A673 (cell line): ENCODE measurements at places on chromosomes 7 and 10. TPM values are rescaled to one million over a fixed set of nuclear protein-coding genes. Genes with fewer than 3 reads are reported as not detected.

ORC5 gene
- total RNA-seq = 29.2 and 36.7 TPM in 2 replicates

- no peak for DNase-seq
Observed at GRCh38 chr10:103551619-103552602, 58.4 kb downstream of the NEURL1 start.

- no peak for DNase-seq
Observed at GRCh38 chr7:66105263-66105748, 9.3 kb upstream of the CRCP start.

DNA sequence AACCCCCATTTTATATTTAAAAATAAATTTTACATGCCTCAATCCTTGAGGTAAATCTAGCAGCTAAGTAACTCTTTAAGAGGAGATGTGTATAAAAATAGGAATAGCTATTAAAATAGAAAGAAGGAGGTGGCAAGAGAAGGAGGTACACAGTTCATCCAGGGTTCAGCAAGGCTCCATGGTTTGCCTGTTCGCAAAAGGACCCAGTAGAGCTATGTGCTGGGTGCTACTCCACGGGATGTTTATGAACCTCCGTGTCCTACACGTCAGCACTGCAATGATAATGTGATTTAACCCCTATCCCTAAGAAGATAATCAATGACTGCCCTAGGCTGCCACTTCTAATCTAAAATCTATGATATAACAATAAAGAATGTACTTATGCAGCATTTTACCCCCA, 926 bp upstream of the DENND11 start:
- no peak for DNase-seq
